ENCODE measurements at places on chromosomes 7 and 10.
A peak's percentile ranks its signal among the peaks of the same experiment; 100 is the strongest.

- no peak for DNase-seq
Measured at GRCh38 chr7:101768280-101768679, 49.1 kb upstream of the CUX1 start.

DNA sequence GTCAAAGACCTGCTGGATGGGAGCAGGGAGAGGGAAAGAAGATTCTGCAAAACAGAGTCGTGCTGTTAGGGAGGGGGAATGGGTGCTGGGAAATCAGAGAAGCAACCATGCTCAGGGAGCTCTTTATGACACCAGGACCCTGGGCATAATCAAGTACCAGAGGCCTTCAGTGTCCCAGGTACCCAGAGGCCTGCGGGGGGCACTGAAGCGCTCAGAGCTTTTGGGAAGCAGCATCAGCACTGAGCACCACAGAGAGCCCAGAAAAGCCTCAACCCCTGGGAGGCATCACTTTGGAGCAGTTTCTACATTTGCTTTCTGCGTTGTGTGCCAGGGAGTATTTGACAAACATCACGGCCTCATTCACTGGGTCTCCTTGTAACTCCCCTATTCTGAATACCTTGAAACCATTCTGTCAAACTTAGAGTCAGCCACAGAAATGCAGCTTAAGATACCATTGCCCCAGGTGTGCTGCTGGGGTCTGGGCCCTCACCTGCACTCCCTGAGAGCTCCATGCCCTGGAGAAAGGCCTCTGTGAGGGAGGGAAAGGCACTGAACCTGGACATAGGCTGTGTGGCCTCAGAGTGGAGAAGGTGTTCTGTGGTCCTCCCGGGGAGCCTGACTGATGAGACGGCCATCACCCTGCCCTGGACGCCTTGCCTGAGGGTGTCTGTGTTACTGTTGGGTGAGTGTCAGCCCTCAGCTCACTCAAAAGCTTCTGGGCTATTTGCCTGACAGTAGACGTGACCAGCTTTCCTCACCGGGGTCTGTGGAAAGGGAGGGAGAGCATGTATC is 37.1 kb downstream of the CXCL12 start:
- no peak for DNase-seq

DNA sequence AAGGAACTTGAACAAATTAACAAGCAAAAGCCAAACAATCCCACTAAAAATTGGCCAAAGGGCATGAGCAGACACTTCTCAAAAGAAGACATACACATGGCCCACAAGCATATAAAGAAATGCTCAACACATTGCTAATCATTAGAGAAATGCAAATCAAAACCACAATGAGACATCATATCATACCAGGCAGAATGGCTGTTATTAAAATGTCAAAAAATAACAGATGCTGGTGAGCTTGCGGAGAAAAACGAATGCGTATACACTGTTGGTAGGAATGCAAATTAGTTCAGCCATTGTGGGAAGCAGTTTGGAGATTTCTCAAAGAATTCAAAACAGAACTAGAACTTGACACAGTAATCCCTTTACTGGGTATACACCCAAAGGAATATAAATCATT is 311.7 kb upstream of the HPS1 start:
- no peak for DNase-seq

DNA sequence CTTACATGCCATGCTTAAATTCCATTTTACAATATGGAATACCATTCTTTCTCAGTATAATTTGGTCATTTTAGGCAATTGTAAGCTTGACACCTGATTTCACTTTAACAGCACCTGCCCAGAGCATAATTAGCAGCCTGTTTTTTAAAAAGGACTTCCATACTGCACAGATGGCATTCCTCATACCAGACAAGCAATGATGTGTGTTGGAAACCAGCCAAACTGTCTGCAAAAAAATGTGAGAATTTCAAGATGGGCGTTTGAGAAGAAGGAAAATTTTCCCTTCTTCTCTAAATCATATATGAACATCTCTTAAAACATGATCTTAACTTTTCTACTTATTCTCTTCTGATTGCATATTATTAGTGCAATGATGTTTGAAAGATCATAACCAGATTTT is 40.4 kb upstream of the AGMO start:
- DNase-seq = no peak

- DNase-seq = no peak
Measured at GRCh38 chr10:28481968-28482367, 51.0 kb upstream of the WAC start.

- no peak for DNase-seq
Measured at GRCh38 chr10:30763918-30764317, 134.4 kb upstream of the LYZL2 start.

DNA sequence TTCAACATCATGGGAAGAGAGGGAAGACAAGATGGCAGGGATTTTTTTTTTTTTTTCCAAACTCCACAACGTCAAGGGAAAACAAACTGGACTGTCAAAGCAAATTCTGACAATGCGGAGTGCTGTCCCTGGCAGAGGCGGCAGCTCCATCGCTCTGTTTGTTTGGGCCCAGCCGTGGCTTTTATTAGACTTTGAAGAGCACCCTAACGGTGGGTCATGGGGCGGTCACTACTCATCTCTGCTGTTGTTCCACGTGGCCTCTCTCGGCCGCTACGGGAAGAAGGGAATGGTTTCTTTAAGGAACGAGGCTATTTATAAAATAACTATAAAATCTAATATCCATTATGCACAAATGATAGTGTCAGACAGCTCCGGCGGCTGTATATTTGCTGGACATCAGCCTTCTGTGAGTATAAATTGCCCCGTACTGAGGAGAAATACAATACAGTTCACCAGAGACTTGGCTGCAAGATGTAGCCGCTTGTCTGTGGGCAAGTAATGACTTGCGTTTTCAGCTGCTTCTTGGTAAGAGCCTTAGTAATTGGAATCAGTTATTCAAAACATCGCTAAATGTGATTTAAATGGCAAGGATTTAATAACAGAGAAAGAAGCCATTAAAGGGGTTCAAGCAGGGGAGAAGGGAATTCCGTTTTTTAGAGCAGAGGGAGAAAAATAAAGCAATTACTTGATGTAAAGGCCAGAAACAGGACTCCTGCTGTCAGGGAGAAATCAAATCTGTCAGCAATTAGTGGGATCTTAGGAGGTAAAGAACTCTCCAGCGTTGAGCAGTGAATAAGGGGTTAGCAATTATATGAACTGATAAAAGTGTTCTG is 61.7 kb upstream of the RAB11FIP2 start:
- DNase-seq = no peak

GRCh38 chr7:77368974-77369373 is 47.2 kb downstream of the GSAP start:
- DNase-seq = no peak

GRCh38 chr7:101538596-101539459 is 90.3 kb downstream of the MYL10 start:
- DNase-seq = peak; percentile 34

- no peak for DNase-seq
Measured at GRCh38 chr7:100040575-100040974, 9.0 kb upstream of the ZSCAN21 start.

- peak; percentile 38 for DNase-seq
Measured at GRCh38 chr10:72694476-72695369, 2.8 kb downstream of the MCU start.

DNA sequence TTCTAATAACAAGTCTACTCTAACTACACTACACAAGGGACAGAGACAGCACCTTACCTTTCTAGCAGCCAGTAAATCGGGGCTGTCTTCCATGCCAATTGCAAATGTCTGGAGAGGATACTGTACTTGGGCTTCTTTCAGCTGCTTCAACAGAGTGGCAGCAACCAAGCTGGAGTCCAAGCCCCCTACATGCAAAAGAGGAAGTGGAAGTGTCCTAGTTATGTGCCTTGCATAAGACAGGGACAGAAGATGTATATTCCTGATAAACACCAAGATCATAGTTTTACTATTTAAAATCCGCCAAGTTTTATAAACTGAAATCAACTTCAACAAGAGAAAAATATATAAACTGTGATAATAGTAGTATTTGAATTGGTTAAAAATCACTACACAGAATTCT is 14.0 kb downstream of the ASNS start:
- DNase-seq = no peak

- DNase-seq = no peak
Measured at GRCh38 chr10:970311-971149, 17.7 kb upstream of the GTPBP4 start.

DNA sequence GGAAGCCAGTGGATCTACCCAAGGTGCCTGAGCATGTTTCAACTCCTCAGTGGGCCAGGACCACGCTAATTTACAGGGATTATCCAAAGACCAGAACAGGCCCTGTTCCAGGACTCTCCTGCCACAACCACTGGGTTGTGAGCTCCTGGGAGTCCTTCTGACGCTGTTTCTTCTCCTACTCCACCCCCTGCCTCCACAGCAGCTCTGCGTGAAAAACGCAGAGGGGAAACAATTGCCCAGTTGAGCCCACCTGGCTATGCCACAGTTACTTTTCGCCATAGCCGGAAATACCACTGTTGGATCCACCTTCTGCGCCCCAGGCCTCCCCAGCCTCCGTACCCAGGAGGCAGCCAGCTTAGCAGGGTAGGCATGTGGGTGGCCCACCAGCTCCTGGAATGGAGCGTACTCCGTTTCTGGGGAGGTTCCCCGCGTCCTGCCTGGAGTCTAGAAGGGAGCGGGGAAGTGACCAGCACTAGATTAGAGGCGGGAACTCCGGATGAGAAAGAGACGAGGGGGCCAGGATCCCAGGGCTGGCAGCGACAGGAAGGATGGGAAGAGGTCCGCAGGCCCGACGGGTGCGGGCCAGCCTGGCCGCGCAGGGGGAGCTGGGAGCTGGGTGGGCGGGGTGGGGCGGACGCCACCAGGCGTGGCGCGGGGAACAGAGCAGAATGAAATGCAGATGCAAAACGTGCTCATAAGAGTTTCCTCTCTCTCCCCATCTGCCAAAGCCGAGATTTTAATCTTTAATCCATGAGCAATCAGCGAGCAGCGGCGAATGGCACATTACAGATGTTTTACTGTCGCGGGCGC is 32.1 kb upstream of the PAX2 start:
- no peak for DNase-seq

DNA sequence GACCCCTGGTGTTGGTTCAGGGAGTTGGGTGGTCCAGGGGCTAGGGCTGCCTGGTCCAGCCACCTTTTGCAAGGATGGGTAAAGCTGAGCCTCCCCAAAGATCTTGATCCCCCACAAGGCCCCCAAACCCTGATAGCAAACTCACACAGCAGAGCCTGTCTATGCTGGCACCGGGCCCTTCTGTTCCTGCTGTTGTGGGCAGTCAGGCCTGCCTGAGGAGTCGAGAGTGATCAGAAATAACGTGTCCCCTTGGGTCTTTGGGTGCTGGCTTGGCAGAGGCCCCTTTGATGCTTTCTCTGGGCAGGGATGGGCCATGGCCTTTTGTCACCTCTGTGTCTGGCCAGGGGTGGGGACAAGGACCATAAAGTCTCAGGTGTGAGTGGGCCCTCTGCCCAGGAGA is 715 bp upstream of the MUC12 start:
- DNase-seq = no peak

- DNase-seq = no peak
Measured at GRCh38 chr10:100510533-100511308, 8.9 kb downstream of the SEC31B start.

- DNase-seq = no peak
Measured at GRCh38 chr7:38681882-38682281, 50.7 kb upstream of the AMPH start.

DNA sequence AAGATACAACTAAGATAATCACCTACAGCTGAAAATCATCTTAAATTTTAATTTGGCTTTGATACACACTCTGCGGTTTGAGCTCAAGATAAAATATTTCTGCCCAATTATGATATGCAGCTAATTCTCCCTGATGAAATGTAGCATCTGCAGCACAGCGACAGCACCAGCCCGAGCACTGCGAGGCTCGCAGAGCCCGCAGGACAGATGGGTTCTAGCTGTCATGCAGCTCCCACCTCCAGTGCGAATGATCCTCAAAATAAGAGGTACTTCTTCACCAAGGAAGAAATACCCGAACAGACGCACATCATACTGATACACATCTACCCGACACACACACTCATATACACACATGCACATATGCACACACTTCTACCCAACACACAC is 457.6 kb downstream of the PTPRN2 start:
- DNase-seq = no peak

- no peak for DNase-seq
Measured at GRCh38 chr7:151740081-151740851, 136.6 kb downstream of the PRKAG2 start.

DNA sequence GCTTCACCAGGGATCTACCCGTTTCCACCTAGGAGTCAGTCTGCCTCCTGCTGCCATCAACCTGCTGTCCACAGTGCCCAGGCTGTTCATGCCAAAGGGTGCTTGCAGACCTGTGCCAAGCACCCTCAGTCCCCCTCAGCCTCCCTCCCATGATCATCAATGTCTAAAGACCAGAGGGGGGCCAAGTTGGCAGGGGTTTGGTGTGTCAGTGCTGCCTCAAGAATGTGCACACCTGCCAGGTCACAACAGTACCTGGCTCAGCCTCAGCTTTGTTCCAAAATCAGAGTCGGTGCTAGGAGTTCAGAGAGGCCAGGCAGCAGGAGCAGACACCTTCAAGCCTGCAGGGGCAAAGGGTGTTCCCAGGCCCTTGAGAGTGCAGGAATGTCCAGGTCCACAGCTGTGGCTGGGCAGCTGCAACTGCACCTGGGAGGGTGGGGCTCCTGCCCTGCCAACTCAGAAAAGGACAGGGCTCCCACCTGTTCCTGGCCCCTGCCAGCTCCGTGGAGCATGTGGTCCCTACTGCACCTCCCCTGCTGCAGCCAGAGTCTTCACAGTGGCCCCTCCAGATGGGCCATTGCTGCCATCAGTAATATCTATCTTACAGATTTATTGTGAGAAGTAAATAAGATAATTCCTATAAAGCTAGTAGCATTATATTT is 219.5 kb downstream of the POLR1F start:
- DNase-seq = no peak

DNA sequence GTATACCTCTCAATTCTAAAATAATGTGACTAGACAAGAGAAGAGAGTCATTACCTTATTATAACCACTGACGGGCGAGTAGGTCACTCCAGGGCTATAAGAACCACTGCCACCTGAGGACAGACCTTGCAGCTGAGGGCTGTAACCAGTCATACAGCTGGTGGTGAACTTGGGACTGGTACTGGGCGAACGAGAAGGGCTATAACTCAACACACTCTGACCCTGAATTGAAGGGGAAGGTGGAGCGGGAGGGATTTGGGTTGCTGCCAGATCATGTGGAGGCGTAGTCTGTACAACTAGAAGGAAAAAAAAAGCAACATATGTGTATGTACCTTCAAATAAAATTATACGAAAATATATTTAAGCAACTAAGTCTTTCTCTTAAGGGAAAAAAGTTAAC is 3.4 kb downstream of the TMEM209 start:
- DNase-seq = no peak

- DNase-seq = no peak
Measured at GRCh38 chr10:111996103-111996502, 187.5 kb downstream of the GPAM start.

DNA sequence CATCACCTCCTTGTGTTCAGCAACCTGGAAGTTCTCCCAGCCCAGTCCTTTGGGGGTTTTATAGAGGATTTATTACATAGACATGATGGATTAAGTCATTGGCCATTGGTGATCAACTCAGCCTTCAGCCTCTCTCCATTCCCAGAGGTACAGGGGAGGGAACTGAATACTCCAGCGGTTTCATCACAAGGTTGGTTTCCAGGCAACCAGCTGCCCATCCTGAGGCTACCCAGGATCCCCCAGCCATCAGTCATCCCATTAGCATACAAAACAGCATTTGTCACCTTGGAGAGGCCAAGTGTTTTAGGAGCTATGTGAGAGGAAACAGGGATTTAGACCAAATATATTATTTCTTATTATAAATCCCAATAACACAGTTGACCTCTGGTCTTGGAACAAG is 584.8 kb upstream of the NRP1 start:
- no peak for DNase-seq

- DNase-seq = no peak
Measured at GRCh38 chr10:132764108-132764507, 21.8 kb downstream of the NKX6-2 start.
